Activated CD8-positive, alpha-beta T cell treated with anti-CD3 and anti-CD28 coated beads, Interleukin-2, amount 10 ng/mL, durations not matched to agents 7 days and 5 days (primary cell): ENCODE measurements at places on chromosomes 5 and 9. TPM values are rescaled to one million over a fixed set of nuclear protein-coding genes. Genes with fewer than 3 reads are reported as not detected.

Gene SLC36A2
- not detected for total RNA-seq

Gene SLC25A46
- 47.3 TPM for total RNA-seq

GRCh38 chr5:14197056-14197455, 53.9 kb downstream of the TRIO start:
- no peak for DNase-seq

GRCh38 chr5:39476843-39477220, 52.1 kb upstream of the DAB2 start:
- no peak for DNase-seq
